ENCODE measurements at places on chromosomes 12 and 14. TPM values are rescaled to one million over a fixed set of nuclear protein-coding genes. Genes with fewer than 3 reads are reported as not detected.

The ERC1 gene
- total RNA-seq, result 26.6 TPM

The SIX1 gene
- total RNA-seq, result 0.23 TPM

The CBLN3 gene
- not detected for total RNA-seq

The TESPA1 gene
- not detected for total RNA-seq

The TAS2R42 gene
- total RNA-seq, result not detected

The PYGL gene
- total RNA-seq, result 158 TPM

The SERPINA10 gene
- total RNA-seq, result not detected
